Activated CD4-positive, CD25-positive, alpha-beta regulatory T cell treated with anti-CD3 and anti-CD28 coated beads, Interleukin-2, amount 50 U/mL, for 16 hours (primary cell): ENCODE measurements at places on chromosomes 1 and 21.

- no peak for DNase-seq
Observed at GRCh38 chr1:203818399-203818798, 23.0 kb downstream of the ZBED6 start.

DNA sequence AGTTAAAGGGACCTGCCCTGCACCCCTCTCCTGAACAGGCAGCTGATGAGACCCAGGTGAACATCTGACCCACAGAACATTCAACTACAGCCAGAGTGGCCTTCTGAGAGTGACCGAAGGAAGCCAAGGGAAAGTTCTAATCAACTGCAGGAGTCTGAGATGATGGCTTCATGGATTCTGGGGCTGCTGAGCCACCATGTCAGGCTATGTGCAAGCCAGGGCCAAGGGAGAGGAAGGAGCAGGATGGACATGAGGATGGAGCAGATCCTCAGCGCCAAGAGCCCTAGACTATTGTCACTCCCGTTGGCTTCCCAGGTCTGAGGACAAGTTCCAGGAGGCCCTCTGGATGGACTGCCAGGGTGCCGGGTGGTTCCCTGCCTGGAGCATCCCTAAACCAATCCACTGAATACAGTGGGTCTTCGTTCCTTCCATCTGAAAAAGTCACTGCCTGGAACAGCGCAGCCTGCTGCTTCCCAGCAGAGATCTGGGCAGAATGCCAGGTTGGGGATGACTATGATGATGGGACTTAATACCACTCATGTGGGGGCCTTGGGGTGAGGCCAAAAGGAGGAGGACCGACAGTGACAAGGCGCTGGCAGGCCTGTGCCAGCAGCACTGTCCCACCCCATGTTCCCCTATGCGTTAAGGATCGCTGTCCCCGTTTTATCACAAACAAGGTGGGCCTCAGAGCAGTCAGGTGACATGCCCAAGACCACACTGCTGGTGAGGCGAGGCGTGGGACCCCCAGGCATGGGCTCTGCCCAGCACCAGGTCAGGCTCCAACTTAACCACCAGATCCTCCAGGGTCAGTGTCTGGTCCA, 19.8 kb downstream of the SPOCD1 start:
- DNase-seq, result no peak

GRCh38 chr1:160868141-160868540, 5.5 kb upstream of the CD244 start:
- no peak for DNase-seq

GRCh38 chr1:229410370-229410691, 23.6 kb downstream of the ACTA1 start:
- no peak for DNase-seq

GRCh38 chr1:3898994-3899753, 898 bp downstream of the C1orf174 start:
- no peak for DNase-seq

DNA sequence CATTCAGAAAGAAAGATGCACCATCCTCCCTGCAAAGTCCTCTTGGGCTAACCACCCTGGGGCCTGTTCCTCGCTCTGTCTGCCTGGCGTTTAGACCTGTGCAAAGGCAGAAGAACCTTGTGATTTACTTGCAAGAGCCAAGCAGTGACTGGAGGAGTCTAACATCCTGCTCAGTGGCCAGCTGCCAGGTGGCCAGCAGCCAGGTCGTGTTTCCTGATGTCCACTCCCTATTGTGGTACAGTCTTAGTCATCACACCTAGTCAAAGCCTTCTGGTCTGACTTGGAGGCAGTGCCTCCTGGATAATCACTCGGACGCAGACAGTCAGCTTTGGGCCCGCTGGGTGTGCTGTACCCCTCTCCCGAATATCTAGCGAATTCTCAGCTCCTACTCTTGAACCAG, 118.1 kb downstream of the PGBD5 start:
- no peak for DNase-seq
